ENCODE measurements at places on chromosomes 1 and 21. TPM values are rescaled to one million over a fixed set of nuclear protein-coding genes. Genes with fewer than 3 reads are reported as not detected.

DNA sequence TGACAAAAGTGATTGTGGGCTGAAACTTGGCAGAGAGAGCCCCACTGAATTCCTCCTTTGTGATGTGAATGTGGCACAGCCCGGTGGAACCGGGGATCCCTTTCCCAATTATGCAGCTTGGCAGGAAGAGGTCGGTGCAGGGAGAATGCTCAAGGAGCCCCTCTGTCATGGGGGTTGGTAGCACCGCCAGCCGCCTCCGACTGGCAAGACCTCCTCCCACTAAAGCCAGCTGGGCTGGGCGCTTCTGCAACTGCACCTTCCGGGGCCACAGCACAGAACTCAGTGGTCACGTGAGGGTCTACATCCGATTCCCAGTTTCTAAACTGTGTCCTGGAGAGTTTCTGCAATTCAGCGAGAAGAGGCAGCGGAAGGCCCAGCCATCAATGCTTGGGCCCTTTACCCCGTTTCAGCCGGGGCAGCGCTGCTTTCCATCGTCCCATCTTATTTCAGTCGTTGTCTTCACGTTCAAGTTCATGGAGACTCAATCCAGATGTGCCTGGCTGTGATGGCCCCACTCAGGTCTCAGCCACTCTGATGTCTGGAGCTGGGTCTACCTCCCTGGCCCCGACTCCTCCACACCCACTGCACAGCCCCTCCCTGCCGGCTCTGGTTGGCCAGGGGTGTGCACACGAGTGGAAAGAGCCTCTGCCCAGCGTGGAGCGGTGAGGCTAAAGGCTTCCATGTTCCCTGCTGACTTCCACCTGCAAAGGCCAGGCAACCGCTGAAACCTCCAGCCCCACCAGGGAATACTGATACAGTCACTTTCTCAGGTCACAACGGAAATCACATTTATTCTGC is 39.8 kb upstream of the FHAD1 start:
- H3K27me3 ChIP-seq, result no peaks in the 10 kb centered on the region
- H3K36me3 ChIP-seq, result no peaks in the 10 kb centered on the region
- DNase-seq, result no peak
- peaks cover 38% of the 10 kb centered on the region for H3K4me1 ChIP-seq
- H3K4me3 ChIP-seq, result no peak overlapping the region
- H3K27ac ChIP-seq, result no peak overlapping the region

DNA sequence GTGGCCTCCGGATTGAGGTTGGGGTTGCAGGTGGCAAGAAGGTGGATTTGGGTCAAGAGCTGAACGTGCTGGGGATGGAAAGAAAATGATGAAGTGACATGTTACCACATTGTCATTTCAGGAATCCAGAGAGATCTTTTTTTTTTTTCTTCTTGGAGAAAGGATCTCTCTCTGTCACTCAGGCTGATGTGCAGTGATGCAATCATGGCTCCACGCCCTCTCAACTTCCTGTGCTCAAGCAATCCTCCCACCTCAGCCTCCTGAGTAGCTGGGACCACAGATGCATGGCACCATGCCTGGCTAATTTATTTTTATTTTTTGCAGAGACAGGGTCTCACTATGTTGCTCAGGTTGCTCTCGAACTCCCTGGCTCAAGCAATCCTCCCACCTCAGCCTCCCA is 80.6 kb downstream of the GON4L start:
- H3K27ac ChIP-seq, result no peak overlapping the region
- no peak overlapping the region for H3K4me3 ChIP-seq
- no peaks in the 10 kb centered on the region for H3K4me1 ChIP-seq
- DNase-seq, result no peak
- no peaks in the 10 kb centered on the region for H3K27me3 ChIP-seq
- peaks cover 33% of the 10 kb centered on the region for H3K36me3 ChIP-seq

The IFI44L gene
- 1.1 TPM for polyA plus RNA-seq

DNA sequence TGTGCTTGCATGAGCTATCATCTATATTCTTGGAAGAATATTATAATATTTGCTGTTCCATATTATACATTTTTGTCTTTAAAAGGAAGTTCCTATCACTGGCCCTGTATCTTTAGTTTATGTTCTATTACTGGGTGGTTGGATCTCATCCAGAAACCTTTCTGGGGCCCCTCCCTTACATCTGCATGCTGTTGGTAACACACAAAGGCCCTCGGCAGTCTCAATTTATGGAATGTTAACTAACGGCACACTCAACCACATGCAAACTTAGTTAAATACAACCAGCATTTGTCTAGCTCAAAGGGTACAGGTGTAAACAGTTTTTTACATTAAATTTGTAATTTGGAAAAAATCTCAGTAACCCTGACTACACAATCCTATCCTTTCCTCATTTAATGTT is 9.7 kb upstream of the HYI start:
- H3K4me1 ChIP-seq, result no peaks in the 10 kb centered on the region
- H3K27me3 ChIP-seq, result no peaks in the 10 kb centered on the region
- H3K4me3 ChIP-seq, result no peak overlapping the region
- H3K36me3 ChIP-seq, result no peaks in the 10 kb centered on the region

The LEFTY2 gene
- not detected for polyA plus RNA-seq

The NDUFS2 gene
- 210 TPM for polyA plus RNA-seq

GRCh38 chr1:177053648-177054047 is 110.9 kb downstream of the ASTN1 start:
- H3K27me3 ChIP-seq, result no peaks in the 10 kb centered on the region
- H3K4me3 ChIP-seq, result no peak overlapping the region
- peaks cover 2% of the 10 kb centered on the region for H3K4me1 ChIP-seq
- H3K36me3 ChIP-seq, result no peaks in the 10 kb centered on the region
- no peak for DNase-seq
- no peak overlapping the region for H3K27ac ChIP-seq

The PGBD5 gene
- polyA plus RNA-seq, result 0.39 TPM

The MFAP2 gene
- polyA plus RNA-seq, result 132 TPM

The SLAMF9 gene
- 0.19 TPM for polyA plus RNA-seq

DNA sequence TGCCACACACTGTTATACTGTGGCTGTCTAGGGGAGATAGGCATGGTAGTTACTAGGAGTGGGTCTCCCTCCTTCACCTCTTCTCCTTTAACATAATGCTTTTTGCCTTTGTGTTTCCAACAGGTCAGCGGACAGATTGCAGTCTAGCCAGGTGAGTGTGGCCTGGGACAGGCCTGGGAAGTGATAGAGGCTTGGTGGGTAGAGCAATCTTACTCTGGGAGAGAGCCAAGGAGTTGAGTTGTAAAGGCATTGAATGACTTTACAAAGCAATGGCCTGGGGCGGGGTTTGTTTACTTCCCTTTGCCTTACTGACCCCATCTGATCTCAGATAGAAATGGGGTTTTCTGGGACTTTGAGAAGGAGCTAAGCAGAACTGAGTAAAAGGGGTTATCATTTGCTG is 51.0 kb upstream of the IKBKE start:
- H3K27me3 ChIP-seq, result no peaks in the 10 kb centered on the region
- H3K4me1 ChIP-seq, result peaks cover 7% of the 10 kb centered on the region
- no peak for DNase-seq
- H3K36me3 ChIP-seq, result peaks cover 35% of the 10 kb centered on the region
- no peak overlapping the region for H3K4me3 ChIP-seq
- H3K27ac ChIP-seq, result no peak overlapping the region

DNA sequence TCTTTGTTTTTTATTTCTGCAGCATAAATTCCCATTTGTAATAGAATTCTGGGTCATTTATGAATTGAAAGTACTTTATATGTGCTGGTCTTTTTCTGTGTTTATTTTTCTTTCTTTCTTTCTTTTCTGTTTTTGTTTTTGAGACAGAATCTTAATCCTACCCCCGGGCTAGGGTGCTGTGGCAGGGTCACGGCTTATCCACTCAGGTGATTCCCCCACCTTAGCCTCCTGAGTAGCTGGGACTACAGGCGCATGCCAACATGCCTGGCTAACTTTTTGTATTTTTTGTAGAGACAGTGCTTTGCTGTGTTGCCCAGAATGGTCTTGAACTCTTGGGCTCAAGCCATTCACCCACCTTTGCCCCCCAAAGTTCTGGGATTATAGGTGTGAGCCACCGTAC is 18.7 kb downstream of the RAP1A start:
- no peak for DNase-seq
- no peaks in the 10 kb centered on the region for H3K36me3 ChIP-seq
- 0 out of 2 replicates have a peak, but pooled peaks cover 4% of the 10 kb centered on the region for H3K4me1 ChIP-seq
- no peak overlapping the region for H3K4me3 ChIP-seq

DNA sequence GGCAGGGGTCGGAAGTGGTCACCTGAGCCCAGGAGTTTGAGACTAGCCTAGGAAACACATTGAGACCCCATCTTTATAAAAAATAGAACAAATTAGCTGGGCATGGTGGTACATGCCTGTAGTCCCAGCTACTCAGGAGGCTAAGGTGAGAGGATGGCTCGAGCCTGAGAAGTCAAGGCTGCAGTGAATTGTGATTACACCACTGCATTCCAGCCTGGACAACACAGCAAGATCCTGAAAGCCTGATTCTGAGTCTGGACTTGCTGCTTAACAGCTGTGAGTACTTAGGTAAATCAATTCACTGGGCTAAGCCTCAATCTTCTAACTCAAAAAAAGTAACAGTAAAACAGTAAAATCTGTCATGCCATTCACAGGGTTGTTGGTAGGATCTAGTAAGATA is 4.9 kb downstream of the TRAPPC3 start:
- no peak overlapping the region for H3K27ac ChIP-seq
- no peak overlapping the region for H3K4me3 ChIP-seq
- H3K4me1 ChIP-seq, result peaks cover 7% of the 10 kb centered on the region
- DNase-seq, result no peak
- no peaks in the 10 kb centered on the region for H3K27me3 ChIP-seq

The KCNT2 gene
- 0.56 TPM for polyA plus RNA-seq

The OR6K3 gene
- polyA plus RNA-seq, result not detected

DNA sequence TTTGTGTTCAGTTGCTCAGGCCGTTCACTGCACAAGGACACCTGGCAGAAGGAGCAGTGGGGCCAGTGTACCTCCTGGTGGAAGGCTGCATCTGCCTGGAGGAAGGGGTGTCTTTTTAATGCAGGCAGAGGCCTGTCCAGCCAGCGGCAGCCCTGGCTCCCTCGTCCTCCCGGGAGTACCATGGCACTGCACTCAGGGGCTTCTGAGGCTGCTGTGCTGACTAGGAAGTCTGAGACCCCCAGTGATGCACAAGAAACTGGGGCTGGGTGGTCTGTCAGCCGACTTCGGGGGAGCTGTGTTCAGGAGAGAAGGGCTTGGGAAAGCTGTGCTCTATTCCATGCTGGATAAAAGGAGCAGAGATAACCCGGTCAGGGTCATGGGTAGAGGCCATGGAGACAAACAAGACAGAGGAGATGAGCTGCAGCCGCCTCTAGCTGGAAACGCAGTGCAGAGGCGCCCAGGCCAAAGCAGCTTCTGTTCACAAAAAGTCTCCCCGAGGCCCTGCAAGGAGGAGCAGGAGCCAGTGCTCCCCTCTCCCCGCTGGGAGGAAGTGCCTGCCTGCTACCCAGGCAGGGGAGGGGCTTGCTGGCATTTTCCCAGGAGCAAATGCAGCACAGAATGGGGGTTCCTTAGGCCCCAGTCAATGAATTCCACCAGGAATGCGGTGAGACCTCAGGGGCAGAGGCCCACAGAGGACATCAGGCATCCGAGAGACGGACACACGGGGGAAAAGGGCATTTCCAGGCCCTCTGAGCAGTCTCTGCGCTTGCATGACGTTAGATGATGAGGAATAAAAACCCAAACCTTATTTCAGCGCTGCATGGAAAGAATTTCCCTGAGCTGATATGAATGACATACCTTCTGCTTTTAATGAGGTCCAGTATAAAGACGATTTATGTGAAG is 17.2 kb upstream of the C2CD2 start:
- H3K4me3 ChIP-seq, result no peak overlapping the region
- no peaks in the 10 kb centered on the region for H3K4me1 ChIP-seq
- no peaks in the 10 kb centered on the region for H3K36me3 ChIP-seq
- no peaks in the 10 kb centered on the region for H3K27me3 ChIP-seq
- H3K27ac ChIP-seq, result no peak overlapping the region

DNA sequence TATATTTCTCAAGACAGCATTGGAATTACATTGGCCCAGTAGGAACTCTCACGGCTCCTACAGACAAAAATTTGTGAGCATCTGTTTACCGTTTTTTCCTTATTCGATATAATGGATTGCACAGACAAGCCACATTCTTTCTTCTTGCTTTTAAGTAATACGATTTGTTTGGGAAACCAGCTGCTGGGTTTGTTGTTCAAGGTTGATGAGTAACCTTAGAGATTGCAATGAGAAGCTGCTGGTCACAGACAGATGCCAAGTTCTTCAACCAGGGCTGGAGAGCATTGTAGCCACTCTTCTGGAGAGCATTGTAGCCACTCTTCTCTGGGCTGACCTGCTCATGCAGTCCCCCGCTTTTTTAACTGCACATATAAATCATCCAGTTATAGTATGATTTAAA is 1.4 kb upstream of the MIA3 start:
- H3K27ac ChIP-seq, result no peak overlapping the region
- no peaks in the 10 kb centered on the region for H3K36me3 ChIP-seq
- H3K4me3 ChIP-seq, result no peak overlapping the region
- H3K4me1 ChIP-seq, result peaks cover 10% of the 10 kb centered on the region

GRCh38 chr1:225888289-225888897 is 553 bp downstream of the LEFTY1 start:
- H3K27ac ChIP-seq, result no peak overlapping the region
- H3K27me3 ChIP-seq, result no peaks in the 10 kb centered on the region
- no peaks in the 10 kb centered on the region for H3K4me1 ChIP-seq
- DNase-seq, result no peak
- H3K4me3 ChIP-seq, result no peak overlapping the region

The BNIPL gene
- 0.16 TPM for polyA plus RNA-seq

The CACNA1E gene
- polyA plus RNA-seq, result not detected

The SLC44A3 gene
- polyA plus RNA-seq, result 2.6 TPM

- no peak for DNase-seq
- H3K36me3 ChIP-seq, result no peaks in the 10 kb centered on the region
- H3K4me3 ChIP-seq, result no peak overlapping the region
- H3K27me3 ChIP-seq, result no peaks in the 10 kb centered on the region
- peaks cover 21% of the 10 kb centered on the region for H3K4me1 ChIP-seq
Measured at GRCh38 chr1:245987577-245987976, 519.5 kb downstream of the SMYD3 start.

DNA sequence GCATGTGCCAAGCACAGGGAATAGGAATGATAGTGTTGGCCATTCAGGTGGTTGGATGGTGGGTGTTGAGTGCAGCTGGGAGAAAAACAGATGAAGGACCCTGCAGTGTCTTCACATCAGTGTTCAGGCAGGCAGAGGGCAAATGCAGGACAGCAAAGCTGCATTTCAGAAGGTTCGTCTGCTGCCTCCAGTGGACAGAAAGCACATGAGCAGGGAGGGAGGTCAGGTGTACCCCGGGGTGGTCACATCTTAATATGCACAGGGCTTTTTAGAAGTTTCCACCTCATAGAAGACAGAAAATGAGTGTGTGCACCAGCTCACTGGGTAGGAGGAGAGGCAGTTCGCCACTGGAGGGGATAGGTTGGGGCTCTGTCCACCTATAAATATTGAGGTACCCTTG is 184.9 kb downstream of the SLC35F3 start:
- DNase-seq, result peak; percentile 22
- no peak overlapping the region for H3K4me3 ChIP-seq
- H3K36me3 ChIP-seq, result no peaks in the 10 kb centered on the region
- peaks cover 11% of the 10 kb centered on the region for H3K4me1 ChIP-seq
- H3K27me3 ChIP-seq, result no peaks in the 10 kb centered on the region
- H3K27ac ChIP-seq, result no peak overlapping the region

The SLC6A17 gene
- polyA plus RNA-seq, result 0.67 TPM

GRCh38 chr21:44874497-44875315 is 1.2 kb upstream of the PTTG1IP start:
- DNase-seq, result no peak
- no peaks in the 10 kb centered on the region for H3K36me3 ChIP-seq
- H3K27ac ChIP-seq, result no peak overlapping the region
- peak overlapping the region; percentile 96 for H3K4me3 ChIP-seq
- peaks cover 32% of the 10 kb centered on the region for H3K4me1 ChIP-seq
- no peaks in the 10 kb centered on the region for H3K27me3 ChIP-seq
